GM10248 (cell line): ENCODE measurements at places on chromosomes 1 and 21.

DNA sequence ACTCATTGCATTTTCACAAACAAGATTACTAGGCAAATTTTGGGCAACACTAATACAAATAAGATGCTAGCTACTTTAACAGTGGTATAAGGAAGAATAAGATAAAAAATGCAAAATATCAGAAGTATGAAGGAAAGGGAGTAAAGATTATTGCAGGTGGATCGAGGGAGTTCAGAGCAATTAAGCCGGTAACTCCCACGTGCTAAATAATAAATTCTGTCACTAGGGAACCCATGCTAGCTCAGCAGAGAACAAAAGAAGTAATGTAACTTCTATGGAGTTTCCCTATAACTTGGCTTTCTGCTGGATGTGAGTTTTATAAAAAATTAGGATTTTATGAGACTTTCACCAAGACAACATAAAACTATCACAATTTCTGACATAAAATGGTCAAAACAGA lies 470.5 kb upstream of the RGS18 start:
- DNase-seq, result no peak

DNA sequence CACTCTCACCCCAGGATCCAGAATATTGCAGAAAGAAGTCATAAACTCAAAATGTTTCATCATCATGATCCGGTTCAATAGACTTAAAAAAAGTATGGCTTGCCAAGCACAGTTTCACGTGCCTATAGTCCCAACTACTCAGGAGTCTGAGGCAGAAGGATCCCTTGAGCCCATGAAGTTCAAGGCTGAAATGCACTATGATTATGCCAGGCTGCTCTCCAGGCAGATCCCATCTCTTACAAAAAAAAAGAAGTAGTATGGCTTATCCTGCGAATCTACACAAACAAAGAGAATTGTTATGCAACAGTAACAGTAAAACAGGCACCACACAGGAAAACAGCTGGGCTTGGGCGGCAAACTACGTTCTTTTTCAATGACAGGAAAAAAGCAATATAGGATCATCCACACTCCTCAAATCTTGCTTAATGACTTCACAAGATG lies 76.2 kb downstream of the EIF4G3 start:
- DNase-seq, result no peak

- DNase-seq, result no peak
These were observed 1.1 kb upstream of the MAP7D1 start for GRCh38 chr1:36154765-36155407.

DNA sequence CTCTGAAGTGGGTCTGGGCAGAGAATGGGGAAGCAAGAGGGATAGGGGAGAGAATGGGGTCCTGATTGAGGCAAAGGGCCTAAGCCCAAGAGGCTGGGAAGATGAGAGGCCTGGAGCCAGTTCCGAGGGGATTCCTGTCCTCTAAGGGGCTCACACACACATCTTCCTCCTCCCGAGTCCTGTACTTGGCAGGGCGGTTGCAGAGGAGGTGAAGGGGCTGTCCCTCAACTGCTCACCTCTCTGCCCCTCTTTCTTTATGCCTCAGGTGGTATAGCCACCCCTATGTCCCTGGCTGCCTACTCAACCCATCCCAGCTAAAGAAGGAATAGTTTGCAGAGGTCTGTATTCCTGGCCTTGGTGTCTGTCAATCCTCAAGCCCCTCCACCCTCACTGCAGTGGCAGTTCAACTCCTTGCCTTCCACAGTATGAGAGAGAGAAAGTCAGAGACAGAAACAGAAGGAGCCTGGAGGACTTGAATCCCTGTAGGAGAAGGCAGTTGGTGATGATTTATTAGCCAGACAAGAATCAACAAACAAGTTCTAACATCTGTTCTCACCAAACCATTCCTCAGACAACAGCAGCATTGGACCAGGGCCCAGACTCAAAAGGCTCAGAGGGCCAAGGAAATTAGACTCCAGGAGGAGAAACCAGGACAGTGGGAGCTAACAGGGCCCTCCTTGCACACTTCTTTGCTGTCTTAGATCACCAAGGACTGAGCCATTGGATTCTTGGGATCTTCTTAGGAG lies 10.7 kb downstream of the SH2D2A start:
- no peak for DNase-seq

GRCh38 chr1:108124622-108125311 lies 75.4 kb downstream of the SLC25A24 start:
- DNase-seq, result no peak

- no peak for DNase-seq
These were observed 10.1 kb upstream of the SERTAD4 start for GRCh38 chr1:210222340-210223006.

- DNase-seq, result peak; percentile 95
These were observed at the start of gene CREG1 for GRCh38 chr1:167553136-167554027. CREG1 (minus strand) TSS chr1:167553762.

- no peak for DNase-seq
These were observed 11.1 kb downstream of the CHAF1B start for GRCh38 chr21:36396325-36396724.

- no peak for DNase-seq
These were observed 4.3 kb upstream of the VWA1 start for GRCh38 chr1:1430992-1431844.

GRCh38 chr21:43333298-43334062 lies 93.5 kb downstream of the SIK1 start:
- DNase-seq, result no peak
